NCI-H1436 (cell line): ENCODE measurements at places on chromosomes 5 and 9.

GRCh38 chr5:17992291-17992690, 358.0 kb downstream of the TAF11L14 start:
- DNase-seq: no peak

DNA sequence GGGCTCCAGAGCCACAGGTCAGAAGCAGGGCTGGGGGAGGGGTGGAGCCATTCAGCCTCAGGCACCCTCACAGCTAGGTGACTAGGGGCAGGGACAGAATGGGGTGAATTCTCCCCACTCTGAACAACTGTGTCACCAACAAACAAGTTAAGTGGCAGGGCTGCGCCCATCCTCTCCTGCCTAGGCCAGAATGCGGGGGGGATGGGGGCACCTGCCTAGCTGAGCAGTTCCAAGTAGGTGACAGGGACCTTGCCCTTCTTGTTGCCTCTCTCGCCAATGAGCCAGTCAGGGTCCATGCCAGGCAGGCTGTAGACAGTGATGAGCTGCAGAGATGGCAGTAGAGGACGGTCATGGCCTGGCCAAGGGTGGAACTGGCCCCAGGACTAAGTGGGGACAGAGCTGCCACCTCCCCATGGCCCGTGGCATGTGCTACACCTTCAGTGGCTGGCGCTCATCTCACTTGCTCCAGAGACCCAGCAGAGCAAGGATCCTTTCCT, 19.6 kb downstream of the SH3GLB2 start:
- DNase-seq: no peak

DNA sequence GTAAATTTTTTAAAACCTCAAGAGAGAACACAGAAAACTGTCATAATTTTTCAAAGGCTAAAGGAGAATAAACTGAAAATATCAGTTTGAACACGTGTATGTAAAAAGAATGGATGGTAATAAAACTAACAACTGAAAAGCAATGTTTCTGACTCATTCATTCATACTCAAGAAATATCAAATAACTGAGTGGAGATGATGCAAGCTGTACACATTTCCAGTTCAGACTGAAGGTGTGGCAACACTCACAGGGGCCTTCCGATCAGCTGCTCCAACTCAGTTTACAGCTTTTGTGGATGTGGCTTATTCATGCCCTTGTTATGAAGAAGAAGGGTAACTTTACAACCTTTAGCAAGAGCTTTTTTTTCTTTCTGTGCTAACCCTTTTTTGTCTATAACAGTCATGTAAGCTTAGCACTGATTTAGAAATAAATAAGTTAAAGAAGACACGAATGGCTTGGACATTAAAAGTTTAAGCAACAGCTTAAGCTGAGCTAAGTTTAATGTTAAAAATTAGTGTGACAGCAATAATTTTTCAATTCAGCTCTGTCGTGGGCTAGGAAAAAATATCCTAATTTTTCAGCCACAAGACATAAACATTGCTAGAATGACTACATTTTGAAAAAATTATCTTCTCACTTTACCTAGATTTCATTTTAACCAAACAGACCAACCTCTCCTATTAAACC, 453.5 kb downstream of the RAB3C start:
- no peak for DNase-seq

- no peak for DNase-seq
Observed at GRCh38 chr5:72288924-72289323, 31.1 kb downstream of the MRPS27 start.

DNA sequence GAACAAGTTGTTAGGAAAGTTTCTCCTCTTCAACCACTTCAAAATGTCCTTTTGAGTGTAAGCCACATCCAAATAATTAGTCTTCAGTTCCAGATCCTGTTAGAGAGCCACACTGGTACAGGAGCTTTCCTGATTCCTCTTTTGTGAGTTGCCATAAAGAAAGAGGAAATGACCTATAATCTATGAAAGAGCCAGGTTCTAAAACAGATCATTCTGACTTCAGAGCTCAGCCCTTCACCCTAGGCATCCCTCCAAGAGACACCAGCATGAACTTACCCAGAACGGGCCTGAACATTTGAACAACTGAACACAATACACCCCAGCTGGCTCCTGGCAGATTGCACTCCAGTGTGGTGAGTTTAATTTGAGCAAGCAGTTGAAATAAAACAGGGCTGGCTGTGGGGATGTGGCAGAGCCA, 25.7 kb downstream of the SLC1A1 start:
- DNase-seq: no peak

DNA sequence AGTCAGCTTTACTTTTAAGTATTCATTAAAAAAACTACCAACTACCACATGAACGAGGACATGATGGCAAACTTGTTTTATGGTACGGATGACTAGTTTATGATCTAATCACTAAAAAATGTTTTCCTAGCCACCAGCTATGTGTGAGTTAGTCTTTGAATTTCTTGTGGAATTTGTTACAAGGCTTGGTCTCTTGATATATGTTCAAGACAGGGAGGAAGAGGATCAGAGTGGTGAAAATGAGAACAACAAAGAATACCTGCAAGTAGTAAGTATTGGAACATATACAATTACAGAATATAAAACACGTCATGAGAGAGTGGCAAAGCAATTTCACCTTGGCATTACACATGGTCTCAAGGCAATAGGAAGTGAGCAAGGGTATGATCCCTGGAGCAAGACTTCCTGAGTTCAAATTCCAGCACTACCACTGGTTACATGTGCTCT, 548.6 kb upstream of the TLE4 start:
- DNase-seq: no peak

DNA sequence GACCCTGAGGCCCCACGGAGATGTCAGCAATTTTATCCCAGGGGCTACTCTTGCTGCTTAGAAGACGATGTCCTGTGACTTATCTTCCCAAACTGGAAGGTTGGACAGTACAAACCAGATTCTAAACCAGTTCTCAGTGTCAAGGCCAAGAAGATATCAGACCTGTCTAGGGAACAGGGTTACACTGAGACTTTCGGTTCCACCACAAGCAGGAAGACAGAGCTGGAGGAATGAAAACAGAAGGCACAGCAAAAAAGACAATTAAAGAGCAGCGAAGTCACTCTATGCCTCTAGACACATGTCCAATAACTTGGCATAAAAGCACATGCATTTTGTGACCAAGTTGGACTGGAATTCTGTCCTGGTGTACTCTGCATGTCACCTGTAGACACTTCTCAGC, 73.4 kb upstream of the TMEM252 start:
- DNase-seq: no peak

DNA sequence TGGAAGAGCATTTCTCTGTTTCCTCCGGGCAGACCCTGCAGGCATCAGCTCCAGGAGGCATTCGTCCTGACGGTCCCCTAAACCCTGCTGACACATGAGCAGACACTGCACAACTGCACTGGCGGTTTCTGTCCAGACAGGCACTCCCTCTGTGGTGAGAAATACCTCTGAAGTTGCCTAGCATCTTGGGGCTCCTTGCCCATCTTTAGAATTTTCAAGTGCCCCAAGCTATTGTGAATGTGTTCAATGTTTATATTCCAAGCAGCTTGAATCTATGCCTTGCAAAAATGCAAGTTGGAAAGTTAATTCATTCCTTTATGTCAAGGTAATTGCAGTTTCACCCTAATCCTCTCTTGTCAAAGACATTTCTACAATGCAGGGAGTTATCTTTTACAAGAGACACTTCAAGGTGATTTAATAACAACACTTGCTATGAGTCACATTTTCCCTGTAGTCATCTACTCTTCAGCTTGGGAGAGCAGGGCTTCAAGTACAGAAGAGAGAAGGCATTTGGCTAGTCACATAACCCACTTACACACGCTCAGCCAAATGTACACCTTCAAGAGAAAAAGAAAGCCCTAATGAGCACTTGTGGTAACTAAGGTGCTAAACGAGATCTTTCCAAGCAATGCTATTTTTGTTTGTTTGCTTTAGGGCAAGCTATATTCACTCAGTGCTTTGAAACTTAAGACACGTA, 302.5 kb downstream of the MLLT3 start:
- peak; percentile 73 for DNase-seq

- DNase-seq: no peak
Observed at GRCh38 chr9:129887334-129888292, 52.4 kb downstream of the USP20 start.

DNA sequence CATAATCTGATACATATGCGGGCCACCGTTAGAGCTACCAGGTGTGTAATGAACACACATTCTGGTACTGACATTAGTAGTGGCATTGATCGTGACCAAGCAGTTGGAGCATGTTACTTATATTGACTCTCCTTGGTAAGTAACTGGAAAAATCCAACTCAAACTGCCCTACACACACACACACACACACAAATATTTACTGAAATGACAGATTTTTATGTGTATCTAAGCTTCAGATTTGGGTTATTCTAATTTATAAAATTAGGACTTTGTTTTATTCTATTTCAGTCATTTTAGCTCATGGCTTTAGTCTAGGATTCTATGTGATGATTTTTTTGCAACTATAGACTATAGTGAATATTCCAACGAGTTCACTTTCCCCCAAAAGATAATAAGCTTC, 1280.2 kb upstream of the ACO1 start:
- DNase-seq: no peak

DNA sequence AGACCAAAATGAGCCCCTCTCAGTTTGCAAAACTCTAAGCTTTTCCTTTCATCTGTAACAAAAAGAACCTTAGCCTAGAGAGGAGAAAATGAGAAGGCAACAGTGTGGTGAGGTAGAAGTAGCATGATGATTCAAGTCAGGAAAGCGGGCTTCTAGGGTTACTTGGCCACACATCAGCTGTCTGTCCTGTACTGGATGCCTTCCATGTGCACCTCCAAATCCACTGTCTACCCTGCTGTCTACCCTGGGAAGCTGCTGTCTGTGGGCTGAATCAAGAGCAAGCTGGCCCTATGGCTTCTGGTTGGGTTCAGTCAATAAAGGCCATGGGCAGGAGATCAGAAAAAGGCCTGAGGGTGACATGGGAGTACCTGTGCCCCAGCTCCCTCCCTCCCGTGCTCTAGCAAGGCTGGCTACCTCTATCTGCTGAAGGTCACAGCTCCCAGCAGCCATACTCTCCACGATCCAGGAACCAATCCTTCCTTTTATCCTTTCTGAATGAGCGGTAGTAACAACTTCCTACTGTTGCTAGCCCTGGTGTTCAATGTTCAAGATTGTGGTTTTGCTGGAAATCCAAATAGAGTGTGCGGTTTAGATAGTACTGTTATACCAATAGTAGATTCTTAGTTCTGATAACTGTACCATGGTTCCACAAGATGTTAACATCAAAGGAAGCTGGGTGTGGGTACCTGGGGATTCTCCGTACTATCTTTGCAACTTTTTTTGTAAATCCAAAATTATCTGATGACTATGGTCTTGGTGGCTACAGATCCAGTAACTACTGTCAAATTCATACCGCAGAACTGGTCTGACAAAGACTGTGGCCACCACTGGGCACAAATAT, 191.0 kb downstream of the ESM1 start:
- DNase-seq: no peak

DNA sequence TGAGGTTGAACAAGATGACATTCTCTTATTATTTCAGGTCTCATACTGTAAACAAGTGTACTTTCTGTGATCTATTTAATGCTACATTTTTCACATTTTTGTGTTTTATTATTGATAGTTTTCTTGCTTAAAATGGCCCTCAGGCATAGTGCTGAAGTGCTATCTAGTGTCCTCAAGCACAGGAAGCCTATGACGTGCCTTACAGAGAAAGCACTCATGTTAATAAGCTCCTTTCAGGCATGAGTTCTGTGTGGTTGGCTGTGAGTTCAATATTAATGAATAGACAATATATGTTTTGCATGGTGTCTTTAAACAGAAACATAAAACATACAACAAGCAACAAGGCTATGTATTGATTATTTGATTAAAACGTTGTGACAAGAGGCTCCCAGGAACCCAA, 450.1 kb downstream of the PLK2 start:
- no peak for DNase-seq

GRCh38 chr5:57824047-57824446, 341.4 kb upstream of the ACTBL2 start:
- DNase-seq: no peak

GRCh38 chr5:91401175-91401574, 18.1 kb upstream of the ARRDC3 start:
- no peak for DNase-seq

DNA sequence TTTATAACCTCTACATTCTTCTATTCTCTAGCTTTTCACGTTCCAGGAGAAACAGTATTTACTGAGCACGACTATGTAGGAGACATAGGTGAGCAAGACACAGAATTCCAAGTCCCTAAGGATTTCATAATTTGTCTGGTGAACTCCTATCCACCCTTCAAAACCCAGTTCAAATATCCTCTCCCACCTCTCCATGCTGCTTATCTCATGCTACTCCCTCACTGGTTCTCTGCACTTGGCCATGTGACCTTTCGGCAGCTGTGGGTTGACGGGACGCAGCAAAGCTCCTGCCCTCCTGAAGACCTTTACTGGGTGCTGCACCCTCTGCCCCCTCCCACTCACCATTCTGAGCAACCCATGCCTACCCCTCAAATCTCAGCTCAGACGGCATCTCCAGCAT, 173.2 kb downstream of the RGS3 start:
- DNase-seq: no peak

DNA sequence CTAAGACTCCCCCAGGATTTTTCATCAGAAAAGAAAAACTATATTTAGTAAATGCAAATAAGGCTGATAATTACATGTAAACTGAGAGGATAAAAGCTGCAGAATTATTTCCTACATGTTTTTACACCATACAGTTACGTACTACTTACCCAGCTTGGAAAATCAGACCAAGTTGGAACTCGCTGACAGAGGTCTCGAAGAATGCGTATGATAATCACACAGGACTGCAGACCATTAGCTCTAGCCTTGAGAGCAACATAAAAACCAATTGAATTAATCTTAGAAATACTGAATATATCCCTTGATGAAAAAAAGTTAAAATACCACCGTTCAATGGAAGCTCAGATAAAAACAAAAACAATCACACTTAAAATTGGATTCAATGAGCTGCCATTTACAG, 65.6 kb downstream of the ZFR start:
- DNase-seq: no peak

- no peak for DNase-seq
Observed at GRCh38 chr5:126373375-126374108, 49.7 kb upstream of the GRAMD2B start.

GRCh38 chr5:39623291-39623865, 198.6 kb upstream of the DAB2 start:
- no peak for DNase-seq

GRCh38 chr5:131942016-131942415, 3.4 kb downstream of the MEIKIN start:
- no peak for DNase-seq

GRCh38 chr9:131306397-131307004, 17.0 kb downstream of the PLPP7 start:
- DNase-seq: no peak

DNA sequence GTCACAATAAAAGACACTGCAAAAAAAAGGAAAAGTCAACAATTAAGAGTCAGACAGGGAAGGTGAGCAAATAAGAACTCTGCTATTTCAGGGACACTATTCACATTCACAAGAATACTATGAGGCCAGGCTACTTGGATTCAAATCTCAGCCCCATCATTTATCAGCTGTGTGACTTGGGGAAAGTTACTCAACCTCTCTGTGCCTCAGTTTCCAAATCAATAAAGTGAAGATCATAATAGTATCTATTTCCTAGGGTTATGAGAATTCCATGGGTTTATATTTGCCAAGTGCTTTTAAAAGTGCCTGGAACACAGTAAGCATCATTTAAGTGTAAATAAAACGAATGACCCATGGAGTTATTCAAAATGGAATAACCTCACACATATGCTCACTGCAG, 56.4 kb downstream of the ALDH7A1 start:
- DNase-seq: no peak
